ENCODE measurements at places on chromosomes 1 and 21.

DNA sequence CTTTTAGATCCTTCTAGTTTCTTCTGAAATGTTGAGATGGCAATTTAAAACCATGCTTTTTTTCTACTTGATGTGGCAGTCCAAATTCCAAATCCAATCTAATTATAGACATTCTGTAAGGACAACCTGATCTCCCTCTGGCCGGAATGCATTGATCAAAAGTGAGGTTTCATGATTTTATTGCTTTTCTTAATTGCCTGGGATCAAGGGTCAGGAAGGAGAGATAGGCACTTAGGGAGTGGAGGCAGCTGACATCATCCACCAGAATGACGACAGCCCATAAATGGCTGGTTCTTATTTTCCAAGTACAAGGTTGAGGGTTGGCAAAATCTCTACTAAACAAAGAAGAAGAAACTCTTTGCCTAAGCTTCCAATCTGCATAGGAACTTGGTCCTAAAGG is 46.4 kb upstream of the SCCPDH start:
- no peak for DNase-seq

DNA sequence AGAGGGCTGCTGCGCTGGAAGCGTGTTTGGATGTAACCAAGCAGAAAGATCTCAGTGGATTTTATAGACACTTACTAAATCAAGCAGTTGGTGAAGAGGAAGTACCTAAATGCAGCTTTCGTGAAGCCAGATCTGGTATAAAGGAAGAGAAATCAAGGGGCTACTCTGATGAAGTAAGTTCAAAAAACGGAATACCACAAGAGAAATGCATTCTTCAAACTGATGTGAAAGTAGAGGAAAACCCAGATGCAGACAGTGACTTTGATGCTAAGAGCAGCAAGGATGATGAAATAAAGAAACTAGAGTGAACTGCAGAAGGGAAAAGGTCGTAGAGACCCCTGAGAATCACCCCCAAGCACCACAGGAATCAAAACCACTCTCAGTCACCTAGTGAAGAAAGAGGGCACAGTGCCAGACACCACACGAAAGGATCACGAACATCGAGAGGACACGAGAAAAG is 40.8 kb upstream of the NEXN start:
- DNase-seq: no peak

GRCh38 chr1:183163316-183163715 is 22.7 kb upstream of the LAMC2 start:
- no peak for DNase-seq

GRCh38 chr1:161407451-161407985 is 39.8 kb upstream of the CFAP126 start:
- DNase-seq: no peak

- DNase-seq: no peak
These were observed 11.6 kb upstream of the CTRC start for GRCh38 chr1:15426492-15427279.

DNA sequence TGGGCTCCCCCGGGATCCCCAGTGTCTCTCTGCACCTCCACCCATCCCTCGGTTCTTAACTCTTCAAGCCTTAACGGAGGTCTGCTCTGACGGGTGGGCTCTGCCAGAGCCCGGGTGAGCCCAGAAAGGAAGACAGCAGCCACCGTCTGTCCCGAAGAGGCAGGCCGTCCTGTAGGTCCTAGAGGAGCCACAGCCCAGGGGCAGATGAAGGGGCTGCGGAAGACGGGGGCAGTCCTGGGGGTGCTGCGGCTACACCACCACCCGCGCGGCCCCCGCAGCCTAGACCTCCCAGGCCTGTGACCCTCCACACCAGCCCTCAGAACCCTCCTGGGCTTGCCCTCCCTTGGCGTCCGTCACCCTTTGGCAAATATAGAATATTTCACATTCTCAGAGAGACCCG is 71.0 kb downstream of the UMODL1 start:
- DNase-seq: no peak

GRCh38 chr1:67575861-67576260 is 109.1 kb upstream of the GADD45A start:
- DNase-seq: no peak

GRCh38 chr21:34797201-34797525 is 128.4 kb downstream of the CLIC6 start:
- no peak for DNase-seq

DNA sequence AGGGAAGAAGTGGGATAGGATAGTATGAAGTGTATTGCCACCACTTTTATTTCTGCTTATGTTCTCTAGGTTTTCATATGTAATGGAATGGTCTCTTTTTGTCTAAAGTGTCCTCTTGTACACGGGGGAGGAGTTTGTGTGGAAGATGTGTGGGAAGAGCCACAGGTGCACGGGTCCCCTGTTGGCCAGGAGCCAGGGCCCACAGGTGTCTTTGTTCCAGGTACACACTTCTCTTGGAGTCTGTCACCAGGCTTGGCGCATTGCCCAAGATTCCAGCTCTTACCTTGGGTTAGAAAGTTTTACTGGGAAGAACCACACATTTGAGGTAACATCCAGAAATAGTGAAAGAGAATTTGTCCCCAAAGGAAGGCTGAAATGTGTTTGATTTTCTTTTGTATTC is 10.5 kb downstream of the TENT5C start:
- no peak for DNase-seq

DNA sequence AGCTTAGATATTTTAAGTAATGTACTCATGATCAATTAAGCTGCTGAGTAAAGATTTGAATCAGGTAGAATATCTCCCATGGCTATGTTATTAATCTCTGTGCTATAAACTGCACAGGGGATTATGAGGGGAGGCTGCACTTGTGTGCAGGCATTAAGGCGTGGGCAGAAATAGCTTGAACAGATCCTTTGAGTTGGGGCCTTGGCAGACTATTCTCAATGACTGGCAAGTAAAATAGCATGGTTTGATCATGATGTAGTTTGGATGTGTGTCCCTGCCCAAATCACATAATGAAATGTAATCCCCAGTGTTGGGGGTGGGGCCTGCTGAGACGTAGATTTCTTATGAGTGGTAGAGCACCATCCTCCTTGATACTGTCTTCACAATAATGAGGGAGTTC is 220.3 kb downstream of the PLPP3 start:
- DNase-seq: no peak

Data from right lung (tissue), 10 donors.